ENCODE measurements at places on chromosomes 11 and 22.

DNA sequence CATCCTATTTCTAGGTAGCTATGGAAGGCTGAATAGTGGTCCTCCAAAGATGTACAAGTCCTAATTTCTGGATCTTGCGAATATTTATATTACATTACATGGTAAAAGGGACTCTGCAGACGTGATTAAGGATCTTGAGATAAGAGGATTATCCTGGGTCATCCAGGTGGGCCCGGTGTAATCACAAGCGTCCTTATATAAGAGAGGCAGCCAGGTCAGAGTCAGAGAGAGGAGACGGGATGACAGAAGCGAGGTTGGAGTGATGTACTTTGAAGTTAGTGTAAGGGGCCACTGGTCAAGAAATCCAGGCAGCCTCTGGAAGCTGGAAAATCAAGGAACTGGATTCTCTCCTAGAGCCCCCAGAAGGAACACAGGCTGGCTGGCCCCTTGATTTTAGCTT lies 70.1 kb upstream of the MYOD1 start:
- DNase-seq = no peak

- DNase-seq = no peak
Measured at GRCh38 chr11:74611369-74611861, 19.0 kb downstream of the POLD3 start.

- no peak for DNase-seq
Measured at GRCh38 chr11:96021901-96022650, 98.2 kb upstream of the MTMR2 start.

- no peak for DNase-seq
Measured at GRCh38 chr11:39641751-39642150, 1817.7 kb downstream of the LRRC4C start.

DNA sequence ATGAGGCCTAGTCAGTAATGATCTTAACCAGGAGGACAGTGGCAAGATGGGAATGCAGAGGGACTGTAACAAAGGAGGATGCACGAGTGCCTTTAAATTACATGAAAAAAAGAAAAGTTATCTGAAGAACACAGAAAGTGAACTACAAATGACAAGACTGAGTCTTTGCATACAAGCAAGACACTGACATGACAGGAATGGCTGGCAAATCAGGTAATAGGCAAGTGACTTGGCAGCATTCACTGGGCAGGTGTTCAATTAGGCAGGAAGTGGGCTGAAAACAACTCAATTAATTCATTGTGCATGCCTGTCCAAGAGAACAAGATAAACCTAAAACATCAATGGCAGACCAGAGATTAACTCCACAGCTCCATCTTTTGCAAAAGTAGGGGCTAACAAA lies 24.0 kb downstream of the SMCO4 start:
- DNase-seq = no peak

DNA sequence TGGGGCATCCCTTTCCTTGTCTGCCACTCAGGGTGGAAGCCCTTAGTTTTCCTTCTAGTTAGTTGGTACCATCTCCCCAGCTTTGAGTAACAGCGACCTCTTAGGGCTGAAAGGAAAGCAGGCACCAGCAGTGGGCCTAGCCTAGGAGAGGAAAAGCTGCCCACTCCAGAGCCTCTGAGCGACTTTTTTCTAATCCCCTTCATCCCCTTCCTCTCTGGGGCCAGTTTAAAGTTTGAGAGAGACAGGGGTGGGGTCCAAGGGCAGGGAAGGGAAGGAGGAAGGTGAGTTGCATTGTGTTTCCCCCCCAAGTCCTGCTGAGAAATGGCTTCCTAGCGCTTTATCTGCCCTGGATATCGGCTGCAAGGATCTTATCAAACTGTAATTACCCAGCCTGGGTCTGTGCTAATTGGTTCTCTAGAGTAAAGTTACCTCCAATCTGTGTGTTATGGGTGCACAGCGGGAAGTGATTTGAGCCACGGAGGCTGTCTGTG lies 573.9 kb upstream of the CADM1 start:
- no peak for DNase-seq

DNA sequence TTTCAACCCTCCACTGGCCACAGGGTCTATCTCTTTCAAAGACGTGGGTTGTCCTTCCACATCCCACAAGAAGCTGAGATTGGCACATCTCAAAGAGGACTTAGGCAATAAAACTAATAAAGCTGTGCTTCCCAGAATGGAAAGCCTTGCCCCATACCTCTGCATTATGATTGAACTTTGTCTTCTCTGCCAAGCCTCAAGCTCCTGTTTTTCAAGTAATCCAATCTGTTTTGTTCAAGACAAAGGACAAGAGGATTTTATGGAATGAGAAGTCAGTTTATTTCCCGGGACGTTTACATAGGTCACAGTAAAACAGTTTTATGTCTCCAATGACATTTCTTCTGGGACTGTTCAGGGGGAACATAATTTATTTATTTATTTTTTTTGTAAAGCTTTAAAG lies 108.4 kb downstream of the GALNT18 start:
- no peak for DNase-seq

DNA sequence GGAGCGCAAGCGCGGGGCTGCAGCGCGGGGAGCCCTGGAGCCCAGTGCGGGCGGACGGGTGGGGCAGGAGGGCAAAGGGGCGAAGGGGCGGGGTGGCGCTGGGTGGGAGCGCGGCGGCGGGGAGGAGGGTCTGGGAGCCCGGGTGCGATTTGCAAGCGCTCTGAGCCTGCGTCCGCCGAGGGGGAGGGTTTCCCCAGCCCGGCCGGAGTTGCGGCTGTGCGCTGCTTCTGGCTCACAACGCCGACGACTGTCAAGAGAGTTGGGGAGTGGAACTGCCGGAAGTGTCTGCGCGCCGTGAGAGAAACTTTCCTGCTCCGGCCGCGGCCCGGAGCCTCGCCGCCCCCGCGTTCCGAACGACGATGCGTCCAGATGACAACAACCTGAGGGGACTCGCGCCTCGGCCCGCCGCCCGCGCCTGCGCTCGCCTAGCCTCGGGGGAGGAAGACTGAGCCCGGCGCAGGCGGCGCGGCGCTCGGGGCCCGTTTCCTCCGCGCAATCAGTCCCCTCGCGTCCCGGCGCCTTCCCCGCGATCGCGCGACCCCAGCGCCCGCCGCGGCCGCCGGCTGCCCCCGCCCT lies at the start of gene ARHGAP42:
ARHGAP42 (plus strand) TSS at position 235 of the 576 bp plus-strand sequence. CDS start 391 bp downstream, outside the sequence.
- DNase-seq = peak; percentile 86

DNA sequence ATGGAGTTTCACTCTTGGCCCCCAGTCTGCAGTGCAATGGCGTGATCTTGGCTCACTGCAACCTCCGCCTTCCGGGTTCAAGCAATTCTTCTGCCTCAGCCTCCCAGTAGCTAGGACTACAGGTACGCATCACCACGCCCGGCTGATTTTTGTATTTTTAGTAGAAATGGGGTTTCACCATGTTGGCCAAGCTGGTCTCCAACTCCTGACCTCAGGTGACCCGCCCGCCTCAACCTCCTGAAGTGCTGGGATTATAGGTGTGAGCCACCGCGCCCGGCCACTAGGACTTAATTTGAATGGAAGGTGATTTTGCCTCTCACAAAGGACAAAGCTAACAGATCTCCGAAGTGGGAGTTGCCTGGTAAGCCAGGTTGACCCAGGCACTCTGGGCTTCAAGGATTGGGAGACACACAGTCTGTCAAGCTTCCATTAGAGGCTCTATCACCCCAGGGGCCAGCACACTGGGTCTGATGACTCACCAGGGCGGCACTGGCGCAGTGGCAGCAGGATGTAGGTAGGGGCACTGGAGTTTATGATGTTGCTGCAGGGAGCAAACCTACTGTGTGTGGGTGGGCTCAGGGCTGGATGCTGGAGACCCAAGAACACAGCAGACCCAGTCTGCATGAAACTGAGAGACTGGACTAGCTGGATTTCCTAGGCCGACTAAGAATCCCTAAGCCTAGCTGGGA lies 17.8 kb upstream of the KCTD14 start:
- no peak for DNase-seq

DNA sequence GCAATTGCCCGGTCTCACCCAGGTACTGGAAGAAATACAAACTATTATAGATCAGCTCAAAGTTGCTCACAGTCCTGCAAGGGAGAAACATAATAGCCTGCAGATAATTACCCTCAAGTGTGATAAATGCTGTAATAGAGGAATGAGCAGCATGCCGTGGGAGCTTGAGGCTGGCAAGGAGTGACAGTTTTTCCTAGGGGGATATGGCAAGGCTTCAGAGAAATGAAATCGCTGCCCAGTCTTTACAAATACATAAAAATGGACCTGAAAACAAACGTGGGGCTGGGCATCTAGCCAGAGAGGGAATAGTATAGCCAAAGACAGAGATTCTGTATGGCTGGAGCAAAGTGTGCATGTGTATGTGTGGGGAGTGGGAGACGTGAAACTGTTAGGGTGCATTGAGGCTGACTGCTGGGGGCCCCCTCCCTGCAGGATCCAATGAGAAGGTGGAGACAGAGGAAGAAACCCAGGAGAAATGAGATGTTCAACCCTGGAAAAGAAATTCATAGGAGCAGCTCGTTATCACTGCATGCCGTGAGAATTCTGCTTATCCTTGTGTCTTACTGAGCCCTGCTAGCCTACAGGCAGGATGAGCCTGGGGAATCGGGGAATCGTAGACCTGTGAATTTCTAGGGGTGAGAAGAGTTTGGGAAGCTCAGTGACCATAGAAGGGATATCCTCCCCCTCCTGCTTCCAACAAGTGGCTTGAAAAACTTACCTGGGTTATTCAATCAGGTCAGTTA lies 167.0 kb downstream of the LDLRAD3 start:
- no peak for DNase-seq

DNA sequence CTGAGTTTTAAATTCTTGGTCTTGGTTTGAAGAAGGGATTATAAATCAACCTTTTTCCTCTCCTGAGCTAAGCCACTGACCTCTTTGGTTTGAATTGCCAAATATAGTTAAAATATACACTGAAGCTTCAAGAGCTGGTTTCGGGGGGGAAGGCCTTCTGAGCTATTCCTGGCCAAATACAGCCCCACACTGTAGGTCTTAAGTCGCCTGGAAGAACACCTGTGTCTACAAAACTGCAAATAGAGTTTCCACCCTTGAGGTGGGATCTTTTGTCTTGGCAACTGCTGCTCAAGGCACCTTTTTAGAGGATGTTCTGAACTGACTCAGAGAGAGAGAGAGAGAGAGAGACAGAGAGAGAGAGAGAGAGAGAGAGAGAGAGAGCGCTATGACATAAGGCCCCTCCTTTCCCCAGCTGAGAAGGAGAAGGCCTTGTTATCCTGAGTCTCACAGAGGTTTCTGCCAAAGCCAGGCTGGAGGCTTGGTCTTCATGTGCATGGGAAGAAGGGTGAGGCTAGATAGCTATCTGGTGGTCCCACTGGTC lies 5.5 kb downstream of the ADM start:
- no peak for DNase-seq

DNA sequence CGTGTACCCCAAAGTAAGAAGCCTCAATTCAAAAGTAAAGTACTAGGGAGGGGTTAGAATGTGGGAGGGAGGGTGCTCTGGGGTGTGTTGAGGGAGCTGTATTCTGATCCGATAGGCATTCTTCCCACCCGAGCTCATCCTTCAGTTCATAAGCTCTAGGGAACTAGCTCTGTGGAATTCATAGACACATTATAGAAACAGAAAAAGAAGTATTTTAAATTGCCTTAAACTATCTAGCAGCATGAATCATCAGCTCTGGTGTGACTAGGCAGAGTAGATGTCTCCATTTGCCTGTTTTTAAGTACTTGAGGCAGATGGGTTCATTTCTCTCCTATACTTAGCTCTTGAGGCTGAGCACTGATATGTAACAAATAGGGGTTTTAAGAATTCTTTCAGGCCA lies 7.3 kb upstream of the SGSM3 start:
- no peak for DNase-seq

GRCh38 chr11:70290361-70291065 lies 20.0 kb downstream of the PPFIA1 start:
- DNase-seq = no peak

DNA sequence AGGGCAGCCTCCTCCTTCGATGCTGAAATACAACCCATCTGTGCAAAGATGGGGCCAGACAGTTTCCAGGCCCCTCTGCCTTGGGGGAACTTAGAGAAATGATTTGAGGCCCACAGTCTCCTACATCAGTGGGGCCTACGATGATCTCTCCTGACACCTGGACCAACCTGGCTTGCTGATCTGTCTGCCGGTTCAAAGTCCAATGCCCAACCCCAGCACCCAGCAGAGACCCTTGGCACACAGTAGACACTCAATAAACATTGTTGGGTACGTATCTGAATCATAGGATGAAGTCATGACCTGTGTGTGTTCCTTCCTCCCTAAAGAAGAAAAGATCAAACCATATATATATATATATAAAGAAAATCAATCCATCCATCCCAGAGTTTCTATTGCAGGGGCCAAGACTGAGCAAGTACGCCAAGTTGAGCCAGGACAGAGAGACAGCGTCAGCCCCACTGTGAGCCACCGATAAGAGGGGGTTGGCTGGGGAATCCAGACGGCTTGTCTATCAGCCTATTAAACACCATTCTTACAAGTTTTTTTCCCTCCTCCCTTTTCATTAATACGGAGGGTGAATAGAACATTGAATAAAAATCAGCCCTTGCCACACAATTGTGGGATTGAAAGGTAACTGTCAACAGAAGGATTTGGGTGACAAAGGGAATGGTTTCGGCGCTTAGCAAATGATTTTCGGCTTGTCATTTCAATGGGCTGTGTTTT lies 244.1 kb downstream of the MN1 start:
- no peak for DNase-seq

- DNase-seq = no peak
Measured at GRCh38 chr11:92810423-92811064, 158.9 kb upstream of the MTNR1B start.

DNA sequence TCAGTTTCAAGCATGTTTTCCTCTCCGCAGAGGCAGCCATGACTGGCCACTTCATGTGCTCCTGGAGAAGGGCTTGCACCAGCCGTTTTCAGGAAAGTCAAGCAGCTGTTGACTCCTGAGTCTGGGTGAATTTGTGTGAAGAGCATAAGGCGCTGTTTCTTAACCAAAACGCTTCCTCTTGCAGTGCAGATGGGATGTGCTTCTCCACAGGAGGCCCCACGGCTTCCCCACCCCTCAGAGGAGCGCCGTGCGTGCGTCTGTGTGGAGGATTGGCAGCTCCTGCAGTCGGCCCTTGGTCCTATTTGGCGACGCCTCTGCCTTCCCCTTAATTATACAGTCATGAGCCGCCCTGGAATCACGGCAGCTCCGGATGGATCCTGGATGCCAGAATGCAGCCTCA lies 54.1 kb upstream of the B3GAT1 start:
- DNase-seq = peak; percentile 10

- DNase-seq = no peak
Measured at GRCh38 chr22:26690654-26691376, 33.4 kb downstream of the MIAT start.

DNA sequence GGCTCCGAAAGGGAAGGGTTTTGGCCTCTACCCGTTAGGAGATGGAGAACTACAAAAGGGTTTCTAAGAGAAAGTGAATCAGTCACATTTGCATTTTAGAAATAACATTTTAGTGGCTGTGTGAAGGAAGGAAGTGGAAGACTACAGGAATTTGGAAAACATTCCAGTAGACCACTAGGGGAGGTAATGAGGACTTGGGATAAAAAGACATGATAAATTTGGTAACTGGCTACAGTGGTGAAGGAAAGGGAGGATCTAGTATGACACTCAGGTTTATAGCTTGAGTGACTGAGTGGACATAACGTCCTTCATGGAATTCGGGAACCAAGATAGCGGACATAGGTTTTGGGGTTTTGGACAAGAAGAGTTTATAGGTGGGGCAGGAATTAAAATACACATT lies 7.0 kb upstream of the RRM1 start:
- DNase-seq = no peak

Data from cardiac septum (tissue), 1 donor.